ACHN (cell line): ENCODE measurements at places on chromosomes 7 and 10.

DNA sequence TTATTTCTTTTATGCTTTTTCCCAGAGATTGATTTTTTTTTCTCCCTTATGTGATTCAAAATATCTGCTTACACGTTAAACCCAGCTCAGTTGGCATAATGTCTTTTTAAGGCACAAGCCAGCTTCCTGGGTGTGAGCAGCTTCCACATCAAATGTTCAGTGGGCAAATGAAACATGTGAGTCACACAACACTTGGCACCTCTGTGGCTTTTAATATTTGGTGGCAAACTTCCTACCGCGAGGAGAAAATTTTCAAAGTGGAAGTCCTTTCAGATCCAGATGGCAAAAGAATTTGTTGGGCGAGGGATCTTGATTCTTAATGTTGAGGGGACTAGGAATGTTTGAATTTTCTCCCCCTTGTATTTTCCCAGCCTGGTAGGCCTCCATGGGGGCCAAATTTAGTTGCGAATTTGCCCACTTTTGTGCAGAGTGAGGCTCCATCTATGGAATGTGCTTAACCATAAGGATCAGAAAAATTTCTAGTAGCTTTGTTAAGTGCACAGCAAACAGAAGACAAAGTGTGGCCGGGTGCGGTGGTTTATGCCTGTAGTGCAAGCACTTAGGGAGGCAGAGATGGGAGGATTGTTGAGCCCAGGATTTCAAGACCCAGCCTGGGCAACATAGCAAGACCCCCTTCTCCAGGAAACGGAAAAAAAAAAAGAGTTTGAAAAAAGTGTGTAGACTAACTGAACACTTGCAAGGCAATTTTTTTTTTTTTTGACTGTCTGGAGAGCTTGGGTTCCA, 31.0 kb downstream of the CUX1 start:
- DNase-seq, result no peak

GRCh38 chr7:42315631-42316030, 78.6 kb upstream of the GLI3 start:
- no peak for DNase-seq

GRCh38 chr10:69359594-69359993, 57.1 kb downstream of the TACR2 start:
- no peak for DNase-seq

DNA sequence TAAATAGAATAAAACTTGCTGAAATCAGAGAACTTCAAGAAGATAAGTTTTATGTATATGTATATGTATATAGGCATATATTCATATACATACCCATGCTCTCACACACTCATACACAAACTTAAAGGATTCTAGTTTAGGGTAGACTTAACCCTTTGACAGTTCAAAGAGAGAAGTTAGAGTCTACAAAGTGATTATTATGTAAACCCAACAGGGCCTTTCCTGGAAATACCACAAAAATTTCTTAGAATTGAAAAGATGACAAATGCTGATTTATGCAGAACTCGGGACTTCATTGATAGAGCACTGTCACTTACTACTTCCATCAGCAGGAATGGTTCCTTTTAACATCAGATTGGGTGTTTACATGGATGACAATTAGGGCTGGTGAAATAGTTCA, 763.5 kb downstream of the AUTS2 start:
- DNase-seq, result no peak

- peak; percentile 93 for DNase-seq
Observed at GRCh38 chr7:116525913-116526861, 1.4 kb downstream of the CAV1 start.

GRCh38 chr7:124032369-124033094, at the start of gene TMEM229A:
Gene TMEM229A (minus strand): TSS chr7:124033067. CDS start chr7:124033003, 64 bp downstream.
- peak; percentile 59 for DNase-seq

GRCh38 chr10:87632454-87632853, 27.2 kb upstream of the PAPSS2 start:
- DNase-seq, result no peak

GRCh38 chr7:32489788-32490126, 423 bp downstream of the LSM5 start:
- DNase-seq, result no peak

DNA sequence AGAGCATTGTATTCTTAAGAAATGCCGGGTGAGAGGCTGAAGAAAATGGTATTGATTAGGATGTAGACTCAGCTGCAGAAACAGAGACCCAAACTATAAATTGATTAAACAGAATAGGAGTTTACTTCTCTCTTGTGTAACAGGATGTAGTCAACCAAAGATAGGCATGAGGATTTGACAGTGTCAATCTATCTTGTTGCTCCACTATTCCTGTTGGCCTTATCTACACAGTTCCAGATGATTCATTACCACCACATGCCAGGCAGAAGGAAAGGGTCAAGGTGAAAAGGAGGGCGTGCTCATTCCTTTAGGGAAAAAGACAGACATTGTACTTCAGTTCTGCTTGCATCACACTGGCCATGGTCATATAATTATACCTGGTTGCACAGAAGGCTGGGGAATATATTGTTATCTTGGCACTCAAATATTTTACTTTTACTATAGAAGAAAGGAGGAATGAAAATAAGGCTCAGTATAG, 11.9 kb upstream of the DMTF1 start:
- no peak for DNase-seq

DNA sequence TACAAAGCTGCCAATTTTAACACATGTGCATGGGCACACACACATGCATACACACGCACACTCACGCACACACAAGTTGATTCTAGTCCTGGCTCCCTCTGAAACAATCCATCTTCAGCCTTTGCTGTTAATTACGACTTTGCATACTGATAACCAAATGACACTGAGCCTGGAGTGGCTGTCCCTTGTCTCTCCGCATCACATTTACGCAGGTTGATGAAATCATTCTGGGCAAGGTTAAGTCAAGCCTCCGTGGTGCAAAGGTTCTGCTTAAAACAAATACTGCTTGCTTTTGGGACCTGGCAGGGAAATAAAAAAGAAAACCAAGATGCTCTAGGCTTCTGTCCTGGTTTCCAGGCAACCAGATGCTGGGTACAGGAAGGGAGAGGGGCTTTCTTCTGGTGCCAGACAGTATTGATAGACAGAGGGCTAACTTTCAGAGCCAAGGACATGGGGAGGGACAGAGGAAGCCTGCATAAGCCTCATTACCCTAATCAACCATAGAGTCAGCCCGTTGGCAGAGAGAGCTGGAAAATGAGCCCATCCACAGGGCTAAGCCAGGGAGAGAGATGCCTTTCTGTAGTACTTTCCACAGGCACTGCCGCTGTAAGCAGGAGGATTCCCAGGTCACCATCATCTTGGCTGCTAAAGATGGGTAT, 233.0 kb downstream of the WDR11 start:
- no peak for DNase-seq

DNA sequence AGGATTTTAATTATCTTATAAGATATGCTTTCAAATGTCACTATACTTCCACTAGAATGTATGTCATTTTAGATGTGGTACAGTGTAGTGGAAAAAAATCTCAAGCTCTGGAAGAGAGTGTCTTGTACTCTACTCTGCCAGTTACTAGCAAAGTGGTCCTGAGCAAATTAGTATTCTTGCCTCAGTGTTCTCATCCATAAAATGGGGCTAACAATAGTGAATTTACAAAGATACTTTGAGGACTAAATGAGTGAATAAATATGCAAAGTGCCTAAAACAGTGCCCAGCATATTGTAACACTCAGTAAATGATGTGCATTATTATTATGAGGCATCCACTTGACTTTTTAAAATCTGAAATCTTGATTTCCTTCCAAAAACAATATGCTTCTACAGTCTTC, 488.9 kb upstream of the PHF14 start:
- no peak for DNase-seq

- no peak for DNase-seq
Observed at GRCh38 chr10:97188261-97188711, 2.5 kb upstream of the SLIT1 start.

DNA sequence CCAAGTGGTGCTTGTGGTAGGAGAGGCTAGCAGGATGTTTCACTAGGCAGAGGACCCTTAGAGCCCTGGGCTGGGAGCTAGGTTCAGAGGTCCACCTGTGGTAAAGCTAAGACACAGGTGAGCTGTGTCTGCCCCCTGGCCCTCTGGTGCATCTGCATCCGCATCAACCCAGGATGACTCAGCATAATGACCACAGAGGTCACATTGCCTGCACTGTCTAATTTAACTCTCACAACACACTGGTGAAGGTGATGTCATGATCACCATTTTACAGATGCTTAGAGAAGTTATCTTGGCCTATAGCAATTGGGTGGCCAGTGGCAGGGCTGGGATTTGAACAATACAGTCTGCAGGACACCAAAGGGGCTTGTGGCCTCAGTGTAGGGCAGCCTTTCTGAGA, 33.1 kb downstream of the HABP2 start:
- DNase-seq, result no peak

DNA sequence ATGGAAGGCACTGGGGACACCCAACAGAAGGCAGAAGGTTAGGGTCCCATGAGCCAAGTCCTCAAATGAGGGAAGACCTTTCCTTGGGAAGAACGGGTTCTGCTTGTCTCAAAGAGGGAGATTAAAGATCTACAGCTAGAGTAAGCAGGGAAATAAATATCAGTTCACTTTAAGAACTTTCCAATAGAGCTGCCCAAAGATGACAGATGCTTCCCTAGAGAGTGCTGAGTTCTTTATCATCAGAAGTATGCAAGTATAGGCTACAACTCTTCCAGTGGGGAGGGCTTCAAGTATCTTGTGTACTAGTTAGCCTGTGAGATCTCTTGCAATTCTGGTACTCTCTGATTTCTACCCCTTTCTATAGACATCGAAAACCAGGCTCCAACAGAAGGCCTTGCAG, 39.4 kb downstream of the EMX2 start:
- DNase-seq, result no peak

DNA sequence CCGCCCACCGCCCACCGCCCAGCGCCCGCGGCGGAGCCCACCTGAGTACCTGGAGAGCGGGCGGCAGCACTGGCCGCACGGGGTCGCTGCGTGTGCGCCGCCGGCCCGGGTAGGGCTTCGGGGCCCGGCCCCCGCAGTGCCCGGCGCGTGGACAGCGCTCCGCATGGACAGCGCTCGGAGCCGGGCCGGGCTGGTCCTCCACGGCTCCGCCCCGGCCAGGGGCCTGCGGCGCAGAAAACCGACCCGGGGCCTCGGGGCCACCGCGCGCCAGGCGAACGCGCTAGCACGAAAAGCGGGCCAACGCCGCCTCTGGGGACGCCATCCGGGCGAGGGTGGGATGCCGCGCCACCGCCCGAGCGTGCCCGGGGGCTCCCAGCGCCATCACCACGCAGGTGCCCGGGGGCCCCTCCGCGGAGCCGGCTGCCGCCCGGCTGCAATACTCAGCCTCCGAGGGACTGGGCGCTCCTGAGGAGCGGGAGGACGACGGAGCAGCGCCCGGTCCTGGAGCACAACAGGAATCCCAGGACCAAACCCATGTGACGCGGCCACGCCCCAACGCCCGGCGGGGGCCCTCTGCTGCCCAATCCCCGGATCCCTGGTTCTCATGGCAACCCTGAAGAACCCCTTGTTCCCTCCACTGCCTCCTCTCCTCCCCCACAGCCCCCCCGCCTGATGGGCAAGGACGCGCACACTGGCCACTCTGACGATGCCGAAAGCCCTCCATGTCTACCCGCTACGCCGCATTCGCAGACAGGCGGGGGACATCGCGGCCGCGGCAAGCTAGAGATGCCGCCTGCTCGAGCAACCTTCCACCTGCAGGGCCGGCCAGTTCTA, at the start of gene GRB10:
GRB10 (minus strand) TSS at position 522 of the 834 bp plus-strand sequence. CDS start 50,574 bp downstream, outside the sequence.
- DNase-seq, result peak; percentile 56

GRCh38 chr7:137985253-137985896, 16.5 kb downstream of the CREB3L2 start:
- no peak for DNase-seq

- no peak for DNase-seq
Observed at GRCh38 chr7:132415259-132415658, 161.0 kb downstream of the PLXNA4 start.

DNA sequence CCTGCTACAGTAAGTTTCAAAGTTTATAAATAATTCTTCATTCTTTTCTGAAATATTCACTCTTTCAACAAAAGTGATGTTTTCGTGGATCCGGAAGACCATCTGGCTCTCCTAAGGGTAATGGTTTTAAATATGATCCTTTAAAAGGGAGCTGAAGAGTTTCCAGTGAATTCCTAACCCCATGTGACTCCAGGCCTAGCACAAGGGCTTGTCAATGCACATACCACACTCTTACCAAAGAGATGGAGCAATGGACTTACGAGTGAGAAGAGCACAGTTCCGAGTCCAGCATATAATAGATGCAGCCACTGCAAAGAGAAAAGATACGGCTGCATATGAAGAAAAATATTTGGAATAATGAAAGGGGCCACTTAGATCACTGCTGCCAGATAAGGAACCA, 32.1 kb upstream of the GATAD1 start:
- DNase-seq, result no peak

DNA sequence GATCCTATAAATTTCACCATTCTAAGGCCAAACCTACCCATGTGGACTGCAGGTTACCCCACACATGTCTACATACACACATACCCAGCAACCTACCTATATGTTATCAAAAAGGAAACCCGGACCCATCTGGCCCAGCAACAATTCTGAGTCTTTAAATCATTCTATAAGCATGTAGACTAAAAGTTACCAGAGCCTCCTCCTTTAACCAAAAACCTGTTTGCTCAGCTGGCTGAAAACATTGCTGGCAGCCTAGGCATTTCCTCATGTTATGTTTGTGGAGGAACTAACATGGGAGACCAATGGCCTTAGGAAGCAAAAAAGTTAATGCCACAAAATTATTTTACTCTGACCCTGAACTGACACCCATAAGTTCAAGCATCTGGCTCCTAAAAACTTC, 5.3 kb upstream of the ADCK2 start:
- DNase-seq, result no peak

DNA sequence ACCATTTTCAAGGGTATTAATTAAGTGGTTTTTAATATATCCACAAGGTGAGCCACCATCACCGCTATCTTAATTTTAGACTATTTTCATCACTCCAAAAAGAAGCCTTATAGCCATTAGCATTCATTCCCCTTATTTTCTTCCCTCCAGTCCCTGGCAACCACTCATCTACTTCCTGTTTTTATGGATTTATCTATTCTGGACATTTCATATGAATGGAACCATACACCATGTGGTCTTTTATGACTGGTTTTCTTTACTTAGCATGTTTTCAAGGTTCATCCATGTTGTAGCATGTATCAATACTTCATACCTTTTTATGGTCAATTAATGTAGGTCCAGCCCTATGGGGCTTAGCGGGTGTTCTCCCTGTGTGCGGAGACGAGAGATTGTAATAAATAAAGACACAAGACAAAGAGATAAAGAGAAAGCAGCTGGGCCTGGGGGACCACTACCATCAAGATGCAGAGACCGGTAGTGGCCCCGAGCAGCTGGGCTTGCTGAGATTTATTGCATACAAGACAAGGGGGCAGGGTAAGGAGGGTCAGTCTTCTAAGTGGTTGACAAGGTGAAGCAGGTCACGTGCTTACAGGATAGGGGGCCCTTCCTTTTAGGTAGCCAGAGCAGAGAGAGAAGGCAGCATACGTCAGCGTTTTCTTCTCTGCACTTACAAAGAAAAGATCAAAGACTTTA, 14.6 kb downstream of the WBP1L start:
- DNase-seq, result peak; percentile 16

GRCh38 chr7:68434857-68435256, 1163.4 kb upstream of the AUTS2 start:
- DNase-seq, result no peak

GRCh38 chr10:77738496-77739158, 101.0 kb upstream of the KCNMA1 start:
- DNase-seq, result no peak

GRCh38 chr7:159121068-159121467, 23.6 kb downstream of the VIPR2 start:
- no peak for DNase-seq
